NCI-H2171 treated with DMSO at 0.1 percent for 48 hours (cell line): ENCODE measurements at places on chromosomes 7 and 10.

- DNase-seq = no peak
These were observed 50.4 kb downstream of the HABP2 start for GRCh38 chr10:113603057-113603777.

DNA sequence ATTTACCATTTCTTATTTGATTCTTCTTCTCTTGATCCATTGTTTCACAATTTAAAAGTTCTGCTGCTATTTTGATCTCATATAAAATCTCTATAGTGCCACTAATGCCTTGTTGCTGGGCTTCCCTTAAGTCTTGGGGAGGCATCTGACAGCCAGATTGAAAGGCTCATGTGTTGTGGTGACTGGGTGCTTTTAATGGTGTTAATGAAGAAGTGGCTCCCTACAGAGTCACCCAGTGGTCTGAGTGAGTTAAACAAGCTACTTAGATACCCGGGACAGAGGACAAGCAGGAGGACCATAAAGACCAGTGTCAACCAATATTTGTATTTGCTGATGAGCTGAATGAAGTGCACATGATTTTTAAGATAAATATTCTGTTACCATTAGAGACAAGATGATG lies 176.4 kb upstream of the HABP2 start:
- no peak for DNase-seq

GRCh38 chr7:29254591-29254990 lies 60.0 kb downstream of the CHN2 start:
- DNase-seq = no peak

DNA sequence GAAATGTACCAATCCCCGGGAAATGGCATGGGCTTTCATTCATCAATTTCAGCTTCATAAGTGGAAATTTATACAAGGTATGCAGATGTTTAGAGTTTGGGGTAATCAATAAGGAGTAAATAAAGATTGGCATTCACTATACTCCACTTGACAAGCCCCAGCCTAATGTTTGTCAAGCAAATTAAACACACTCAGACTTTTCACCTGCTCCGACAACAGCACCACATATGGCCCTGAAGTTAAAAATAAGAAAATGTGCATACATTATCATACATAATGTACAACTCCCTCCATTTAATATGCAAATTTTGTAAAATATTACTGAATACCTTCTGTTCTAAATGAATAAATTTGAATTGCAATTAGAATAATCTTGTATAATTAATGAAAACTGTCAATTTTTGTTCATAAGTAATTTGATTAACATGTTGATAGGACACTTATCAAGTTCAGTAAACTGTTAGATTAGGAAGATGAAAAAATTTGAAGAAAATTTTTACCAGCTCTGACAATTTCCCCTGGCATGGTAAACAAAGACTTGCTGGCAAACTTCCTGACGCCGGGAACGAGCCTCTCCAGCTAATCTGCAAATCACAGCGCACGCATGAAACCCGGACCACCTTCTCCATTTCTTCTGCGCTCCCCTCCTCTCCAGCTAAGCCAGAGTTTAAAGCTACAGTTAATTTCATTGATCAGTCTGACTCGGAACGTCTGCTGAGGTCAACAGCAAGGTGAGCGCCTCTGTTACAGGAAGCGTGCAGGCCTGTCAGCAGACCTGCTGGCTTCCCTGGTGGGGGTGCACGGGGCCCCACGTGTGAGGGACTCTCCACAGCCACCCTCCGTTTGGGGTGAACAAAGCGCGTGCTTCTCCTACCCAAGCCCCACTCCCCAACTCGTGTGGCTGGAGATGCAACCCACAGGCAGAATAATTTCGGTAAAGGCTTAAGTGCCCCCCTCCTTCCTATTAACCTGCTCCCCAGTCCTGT lies 70.7 kb downstream of the EBF3 start:
- no peak for DNase-seq

DNA sequence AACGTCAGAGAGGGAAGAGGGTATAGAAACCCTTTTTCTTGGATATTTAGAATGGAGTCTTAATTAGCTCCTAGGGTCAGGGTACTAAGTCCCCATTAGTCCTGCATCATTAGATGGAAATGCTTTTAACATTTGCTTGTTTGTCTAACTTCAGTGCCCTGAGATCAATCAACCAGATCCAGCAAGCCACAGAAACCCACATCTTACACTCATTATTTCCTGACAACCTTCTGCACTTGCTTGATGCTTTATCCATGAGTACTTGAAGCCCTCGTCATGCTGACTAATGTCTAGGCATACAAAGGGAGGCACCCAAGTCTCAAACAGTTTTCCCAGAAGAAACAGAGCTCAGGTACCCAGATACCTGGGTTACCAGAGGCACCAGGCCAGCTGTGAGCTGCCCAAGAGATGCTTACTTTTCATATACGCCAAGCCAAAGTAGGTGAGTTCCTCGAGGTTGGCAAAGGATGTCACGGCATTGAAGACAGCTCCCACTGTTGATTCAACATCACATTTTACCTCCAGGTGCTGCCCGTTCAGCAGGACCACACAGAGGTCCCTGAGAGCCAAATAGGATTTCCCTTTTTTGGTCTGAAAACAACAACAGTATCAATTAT lies 42.7 kb downstream of the FRMPD2 start:
- DNase-seq = no peak

DNA sequence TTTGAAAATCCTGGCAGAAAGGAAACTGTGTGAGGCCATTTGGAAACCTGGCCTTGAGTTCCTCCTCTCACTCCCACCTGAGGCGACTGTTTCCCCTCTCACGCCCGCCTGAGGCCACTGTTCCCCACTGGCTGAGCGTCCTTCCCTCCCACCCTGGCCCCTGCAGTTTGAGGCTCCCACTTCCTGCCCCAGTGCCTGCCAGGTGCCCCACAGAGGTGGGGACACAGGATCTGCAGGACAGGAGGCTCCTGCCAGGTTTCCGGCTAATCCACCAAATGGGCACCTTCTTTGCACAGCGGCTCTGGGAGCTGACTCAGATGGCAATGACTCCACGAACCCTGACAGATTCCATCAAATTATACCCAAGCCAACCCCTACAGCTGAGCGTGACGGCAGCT lies 24.3 kb upstream of the LARP4B start:
- DNase-seq = no peak

GRCh38 chr10:86229376-86229775 lies 137.2 kb downstream of the GRID1 start:
- no peak for DNase-seq

GRCh38 chr7:26704786-26705185 lies 159.6 kb downstream of the SKAP2 start:
- DNase-seq = no peak

- no peak for DNase-seq
These were observed 258.6 kb downstream of the PAXIP1 start for GRCh38 chr7:154744256-154744860.

DNA sequence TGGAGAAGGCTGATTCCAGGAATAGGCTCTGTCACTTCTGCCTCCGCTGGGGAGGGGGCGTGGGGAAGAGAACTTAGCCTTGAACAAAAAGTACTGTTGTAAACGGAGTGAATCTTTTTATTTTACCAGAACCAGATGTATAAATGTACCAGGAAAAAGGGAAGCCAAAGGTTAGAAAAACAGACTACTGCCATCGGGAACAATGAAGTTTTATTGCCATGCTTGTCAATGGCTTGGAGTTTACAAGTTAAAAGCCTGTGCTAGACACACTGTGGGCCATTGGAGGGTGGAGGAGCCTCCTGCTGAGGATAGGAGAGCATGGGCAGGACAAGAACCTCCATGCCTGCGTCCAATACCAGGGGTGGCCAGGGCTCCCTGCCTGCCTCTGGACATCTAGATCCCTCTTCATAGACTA lies 161.7 kb upstream of the LYZL2 start:
- no peak for DNase-seq

- no peak for DNase-seq
These were observed 75.4 kb downstream of the ANK3 start for GRCh38 chr10:60314069-60314940.

- no peak for DNase-seq
These were observed 133.5 kb upstream of the EEPD1 start for GRCh38 chr7:36019538-36019937.

GRCh38 chr7:120394595-120394994 lies 121.6 kb downstream of the KCND2 start:
- DNase-seq = no peak

GRCh38 chr7:70259502-70259901 lies 661.2 kb downstream of the AUTS2 start:
- DNase-seq = no peak

GRCh38 chr10:42769673-42770072 lies 12.9 kb upstream of the BMS1 start:
- DNase-seq = no peak

DNA sequence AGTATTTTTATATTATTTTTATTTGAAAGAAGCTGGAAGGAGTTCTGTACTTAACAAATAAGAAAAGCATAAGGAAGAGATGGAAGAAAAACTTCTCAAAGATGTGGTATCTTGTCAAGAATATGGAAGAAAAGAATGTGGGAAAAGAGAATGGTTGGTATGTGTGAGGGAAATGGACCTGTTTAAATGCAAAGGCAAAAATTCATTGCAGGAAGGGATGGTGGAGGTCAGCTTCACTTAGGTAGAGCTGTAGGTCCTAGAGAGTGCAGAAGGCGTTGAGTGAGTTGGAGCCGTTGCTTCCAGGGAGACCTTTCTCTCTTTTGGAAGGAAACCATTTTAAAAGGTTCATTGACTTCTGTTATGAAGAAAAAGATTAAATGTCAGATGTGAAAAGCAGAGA lies 107.3 kb downstream of the EXOC4 start:
- no peak for DNase-seq

DNA sequence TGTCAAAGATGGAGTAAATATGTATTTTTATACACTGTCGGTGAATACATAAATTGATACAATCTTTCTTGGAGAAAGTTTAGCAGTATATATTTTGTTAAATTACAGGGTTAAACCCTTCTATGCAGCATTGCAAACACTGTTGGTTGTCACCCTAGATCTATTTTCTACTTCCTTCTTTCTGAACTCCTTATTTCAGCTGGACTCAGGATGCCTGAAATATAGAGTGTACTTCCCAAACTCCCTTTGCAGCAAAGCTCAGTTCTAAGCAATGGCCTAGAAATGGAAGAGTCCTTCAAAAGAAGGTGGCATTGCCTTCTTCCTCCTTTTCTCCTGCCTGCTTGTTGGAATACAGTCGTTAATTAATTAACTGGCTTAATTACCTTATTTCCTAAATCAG lies 20.6 kb downstream of the CUBN start:
- DNase-seq = no peak

DNA sequence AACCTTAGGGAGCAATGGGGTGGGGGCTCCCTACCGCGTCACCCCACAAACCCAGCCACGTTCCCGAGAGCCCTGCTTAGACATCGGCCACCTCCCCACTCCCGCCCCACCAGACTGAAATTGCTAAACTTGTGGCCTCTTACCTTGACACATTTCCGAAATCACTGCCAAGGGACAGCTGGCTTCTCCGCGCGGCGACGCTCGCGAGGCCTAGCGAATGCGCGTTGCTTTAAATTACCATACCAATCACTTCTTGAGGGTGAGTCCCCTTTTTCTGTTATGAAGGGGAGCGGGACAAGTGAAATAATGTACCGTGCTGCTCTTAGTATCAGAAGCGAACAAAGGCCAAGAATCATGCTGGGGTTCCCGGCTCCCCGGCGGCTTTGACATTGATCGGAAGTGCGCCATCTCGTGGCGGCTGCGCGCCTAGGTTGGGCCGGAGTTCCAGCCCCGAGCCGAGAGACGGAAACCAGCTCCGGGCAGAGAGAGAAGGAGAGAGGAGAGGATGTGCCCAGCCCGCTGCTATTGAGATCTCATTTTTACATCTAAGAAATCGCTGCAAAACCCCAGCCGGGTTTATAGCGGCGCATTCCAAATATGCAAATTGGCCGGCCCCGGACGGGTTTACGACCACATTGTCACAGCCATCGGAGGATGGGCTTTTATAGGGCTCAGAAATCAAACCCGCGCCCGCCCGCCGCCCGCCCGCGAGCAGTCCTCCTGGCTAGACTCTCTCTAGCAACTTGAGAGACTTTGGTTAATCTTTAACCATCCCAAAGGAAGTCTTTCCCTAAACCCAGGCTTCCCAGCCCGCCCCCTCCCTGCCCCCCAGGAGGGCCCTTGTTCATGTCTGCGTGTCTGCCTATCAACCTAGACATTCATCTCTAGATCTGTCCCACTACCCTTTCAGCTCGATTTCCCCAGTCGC lies 5.3 kb downstream of the HOXA11 start:
- peak; percentile 32 for DNase-seq

GRCh38 chr10:102596506-102596971 lies 47.7 kb upstream of the TRIM8 start:
- DNase-seq = peak; percentile 57

- DNase-seq = no peak
These were observed 1.4 kb upstream of the TWIST1 start for GRCh38 chr7:19118636-19119371.

GRCh38 chr10:43610636-43611035 lies 4.4 kb downstream of the ZNF485 start:
- DNase-seq = no peak

DNA sequence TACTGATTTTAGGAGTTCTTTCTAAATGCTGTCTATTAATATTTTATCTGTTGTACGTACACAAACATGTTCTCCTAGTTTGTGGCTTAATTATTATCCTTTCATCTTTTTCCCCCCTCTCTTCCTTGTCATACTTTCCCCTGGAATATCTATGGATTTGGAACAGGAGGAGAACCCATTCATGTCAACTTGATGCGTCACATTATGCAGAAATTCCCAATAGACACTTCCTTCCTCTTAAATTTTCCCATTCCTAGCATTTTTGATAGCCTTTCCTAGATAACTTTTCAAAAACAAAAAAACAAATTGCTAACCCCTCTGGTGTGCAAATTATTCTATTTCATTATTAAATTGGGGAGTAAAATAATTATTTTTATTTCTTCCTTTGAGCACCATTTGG lies 36.2 kb downstream of the SLC35B4 start:
- DNase-seq = no peak

GRCh38 chr10:131025333-131025732 lies 286.2 kb downstream of the TCERG1L start:
- no peak for DNase-seq

GRCh38 chr7:139669106-139670061 lies 108.4 kb downstream of the HIPK2 start:
- DNase-seq = no peak

DNA sequence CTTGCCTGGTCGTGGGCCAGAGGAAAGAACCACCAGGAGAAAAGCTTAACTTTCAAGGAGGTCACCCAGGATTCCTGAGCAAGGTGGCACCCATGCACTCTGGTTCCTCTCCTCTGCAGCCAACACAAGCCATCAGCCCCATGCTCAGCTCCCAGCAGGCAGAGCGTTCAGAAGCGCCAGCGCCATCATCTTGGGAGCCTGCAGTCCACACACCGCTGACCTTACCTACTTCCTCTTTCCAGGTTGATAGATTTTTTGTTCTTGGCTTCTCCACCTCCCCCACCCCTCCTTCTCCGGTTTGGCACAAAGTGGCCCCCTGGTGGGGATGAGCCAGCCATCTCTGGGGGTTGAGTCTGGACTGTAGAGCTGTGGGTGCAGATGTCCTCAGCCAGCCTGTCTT lies 1.7 kb upstream of the WDR86 start:
- no peak for DNase-seq
